Pancreas (tissue), 10 donors: ENCODE measurements at places on chromosomes 5 and 9. TPM values are rescaled to one million over a fixed set of nuclear protein-coding genes. Genes with fewer than 3 reads are reported as not detected.

Gene GOLGA1
- 10.9 TPM for total RNA-seq

Gene NR5A1
- total RNA-seq, result not detected

Gene FRRS1L
- 2.1 TPM for total RNA-seq

Gene PPP2CA
- total RNA-seq, result 49.5 TPM

Gene PCDHA1
- total RNA-seq, result 0.09 TPM

GRCh38 chr5:141793403-141793802 lies 84.8 kb downstream of the PCDH1 start:
- DNase-seq, result no peak

- DNase-seq, result no peak
These were observed 64.4 kb upstream of the WWC1 start for GRCh38 chr5:168227001-168227400.

DNA sequence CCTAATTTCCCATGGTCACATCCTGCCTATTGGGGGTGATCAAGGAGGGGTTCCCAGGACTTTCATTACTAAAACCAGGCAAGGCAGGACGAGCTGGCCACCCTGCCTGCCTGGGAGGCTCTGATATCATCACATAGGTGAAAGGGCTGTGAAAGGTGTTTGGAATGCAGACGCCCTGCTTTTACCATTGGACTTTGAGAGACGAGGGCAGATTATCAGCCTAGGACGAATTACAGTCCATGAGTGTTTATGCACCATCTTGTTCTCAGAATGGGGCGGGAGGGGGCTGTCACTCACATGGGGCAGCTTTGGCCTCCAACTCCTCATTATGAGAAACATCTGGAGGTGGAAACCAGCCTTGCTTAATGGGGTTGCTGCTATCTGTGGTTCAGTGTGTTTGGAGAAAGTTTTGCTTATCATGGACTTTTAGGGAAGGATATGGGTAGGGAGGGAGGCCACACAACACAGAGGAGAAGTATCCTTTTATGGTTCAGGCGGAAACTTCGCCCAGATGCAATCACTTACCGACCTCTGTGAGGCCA lies 69.8 kb upstream of the UBTD2 start:
- no peak for DNase-seq

GRCh38 chr9:31412081-31412480 lies 972.4 kb upstream of the ACO1 start:
- DNase-seq, result no peak

GRCh38 chr5:127571314-127572131 lies 54.1 kb downstream of the PRRC1 start:
- no peak for DNase-seq

DNA sequence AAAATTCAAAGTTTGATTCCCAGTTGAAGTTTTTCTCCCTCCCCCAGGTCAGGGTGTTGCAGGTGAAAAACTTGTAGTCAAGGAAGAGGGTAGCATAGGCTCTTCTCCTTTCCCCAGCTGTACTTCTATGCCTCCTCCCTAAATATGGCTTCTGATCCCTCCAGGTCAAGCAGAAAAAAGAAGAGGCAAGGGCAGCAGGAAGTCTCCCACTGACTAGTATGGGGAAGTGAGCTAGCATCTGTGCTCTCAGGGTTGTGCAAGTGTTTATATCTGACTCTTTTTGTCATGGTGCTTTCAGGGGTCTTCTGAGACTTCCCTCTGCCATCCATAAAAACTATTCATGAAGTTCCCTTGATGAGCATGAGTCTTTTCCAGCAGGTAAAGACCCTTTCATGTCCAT lies 76.0 kb downstream of the ATPSCKMT start:
- no peak for DNase-seq
